ENCODE measurements at places on chromosomes 11 and 22. TPM values are rescaled to one million over a fixed set of nuclear protein-coding genes. Genes with fewer than 3 reads are reported as not detected.

Gene CD3D
- not detected for total RNA-seq

DNA sequence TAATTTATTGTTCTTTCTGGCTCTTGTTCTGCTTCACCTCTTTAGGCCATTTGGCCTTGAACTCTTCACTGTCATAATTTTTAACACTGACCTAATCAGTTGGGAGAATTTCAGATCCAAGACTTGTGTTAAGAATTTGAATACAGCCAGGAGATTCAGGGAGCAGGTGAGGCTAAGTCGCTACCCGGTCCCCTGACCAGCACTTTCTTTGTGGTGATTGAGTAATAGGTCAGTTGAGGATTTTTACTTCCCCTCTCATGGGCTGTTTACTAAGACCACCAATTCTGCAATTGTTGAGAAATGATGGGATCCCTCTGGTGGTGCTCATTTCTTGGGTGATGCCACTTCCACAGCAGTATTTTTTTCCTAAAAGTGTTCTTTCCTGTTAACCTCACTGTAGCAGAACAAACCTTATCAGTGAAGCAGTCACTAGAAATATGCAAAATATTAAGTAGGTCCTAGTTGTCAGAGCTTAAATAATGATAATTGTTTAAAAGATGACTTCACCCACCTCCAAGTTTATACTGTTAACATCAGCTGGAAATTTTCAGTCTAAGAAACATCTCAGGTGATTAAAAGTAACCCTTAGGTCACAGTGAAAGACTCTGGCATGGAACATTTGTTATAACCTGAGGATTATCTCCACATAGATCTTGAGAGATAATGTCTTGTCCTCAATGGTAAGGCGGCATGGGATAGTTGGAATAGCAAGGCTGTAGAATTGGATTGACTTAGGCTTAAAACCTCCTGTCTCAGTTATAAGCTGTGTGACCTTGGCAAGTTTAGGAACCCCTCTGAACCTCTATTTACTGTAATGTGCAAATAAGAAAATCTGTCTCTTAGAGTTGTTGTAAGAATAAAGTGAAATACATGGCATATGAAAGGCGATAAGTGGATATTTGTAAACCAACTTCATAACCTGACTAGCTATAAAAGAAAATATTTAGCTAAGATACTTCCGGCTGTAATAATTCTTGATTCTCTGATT is 41.3 kb downstream of the POLD3 start:
- H3K4me3 ChIP-seq, result no peak overlapping the region
- no peaks in the 10 kb centered on the region for H3K27me3 ChIP-seq
- peaks cover 12% of the 10 kb centered on the region for H3K4me1 ChIP-seq
- H3K27ac ChIP-seq, result no peak overlapping the region

Gene GPHA2
- total RNA-seq, result not detected

Gene MRGPRF
- total RNA-seq, result 5.2 TPM

Gene BCO2
- 2.5 TPM for total RNA-seq

- H3K4me3 ChIP-seq, result no peak overlapping the region
- peak; percentile 22 for DNase-seq
- H3K27ac ChIP-seq, result no peak overlapping the region
- H3K27me3 ChIP-seq, result no peaks in the 10 kb centered on the region
- peaks cover 4% of the 10 kb centered on the region for H3K36me3 ChIP-seq
- no peaks in the 10 kb centered on the region for H3K4me1 ChIP-seq
These were observed 86.1 kb upstream of the HORMAD2 start for GRCh38 chr22:29994027-29994715.

All from A673 (cell line).